Activated naive CD4-positive, alpha-beta T cell (primary cell): ENCODE measurements at places on chromosomes 7 and 10.
A peak's percentile ranks its signal among the peaks of the same experiment; 100 is the strongest.

GRCh38 chr7:11579141-11579540 is 252.9 kb downstream of the THSD7A start:
- no peak for DNase-seq

DNA sequence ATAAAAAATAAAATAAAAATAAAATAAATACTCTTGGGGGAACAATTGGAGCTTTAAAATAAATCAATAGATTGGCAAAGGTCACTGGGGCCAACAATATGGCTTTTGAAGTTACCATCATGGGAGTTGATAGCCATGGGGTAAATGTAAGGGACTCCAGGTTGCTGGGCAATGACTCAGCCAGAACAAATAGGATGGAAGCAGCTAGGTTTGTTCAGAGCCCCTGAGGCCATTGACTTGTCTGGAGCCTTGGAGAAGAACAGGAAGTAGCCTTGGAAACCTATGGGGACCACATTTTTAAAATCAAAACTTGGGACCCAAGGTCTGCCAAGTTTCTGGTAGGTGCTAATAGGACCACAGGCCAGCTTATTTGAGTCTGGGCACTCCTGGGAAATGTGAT is 20.2 kb upstream of the FRA10AC1 start:
- DNase-seq: no peak

DNA sequence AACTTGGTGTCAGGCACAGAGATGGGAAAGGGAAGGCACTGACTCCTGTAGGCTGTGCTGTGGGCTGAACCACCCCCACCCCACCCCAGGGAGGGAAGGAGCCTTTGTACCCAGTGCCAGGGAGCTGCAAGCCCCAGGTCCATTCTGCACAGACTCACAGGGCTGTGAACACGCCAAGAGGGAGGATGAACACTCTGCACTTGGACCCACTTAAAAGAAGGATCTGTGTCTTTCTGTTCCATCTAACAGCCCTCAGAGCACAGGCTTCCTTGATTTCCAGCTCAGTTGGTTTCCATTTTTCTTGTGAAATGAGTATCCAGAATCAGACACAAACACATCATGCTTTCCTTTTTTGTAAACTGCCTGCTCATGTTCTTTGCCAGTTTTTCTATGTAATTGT is 84.9 kb downstream of the GRB10 start:
- DNase-seq: no peak

DNA sequence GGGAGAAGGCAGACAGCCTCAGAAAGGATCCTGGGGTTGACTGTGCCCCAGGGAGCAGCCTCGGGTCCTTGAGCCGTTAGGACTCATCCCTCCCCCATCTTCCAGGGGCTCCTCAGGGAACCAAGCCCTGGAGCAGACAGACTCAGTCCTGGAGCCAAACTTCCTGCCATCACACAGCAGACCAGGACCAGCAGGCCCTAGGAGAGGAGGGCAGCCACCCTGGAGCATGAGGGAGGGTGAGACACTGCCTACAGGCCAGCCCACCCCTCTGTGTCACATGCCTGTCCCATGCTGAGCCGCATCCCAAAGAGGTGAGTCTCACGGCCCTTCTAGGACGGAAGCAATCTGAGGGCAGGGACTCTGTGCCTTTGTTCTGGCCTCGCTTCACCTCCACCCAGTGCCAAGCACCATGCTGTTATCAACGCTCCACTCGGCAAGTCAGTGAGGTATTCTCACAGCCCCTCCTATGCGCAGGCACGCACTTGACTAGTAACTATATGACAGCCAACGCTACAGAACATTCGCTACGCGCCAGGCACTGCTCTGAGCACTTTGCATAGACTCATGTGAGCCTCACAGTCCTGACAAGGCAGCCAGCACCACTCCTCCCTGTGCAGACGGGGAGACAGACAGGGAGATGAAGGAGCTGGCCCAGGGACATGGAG is 19.1 kb downstream of the MAD1L1 start:
- DNase-seq: no peak

GRCh38 chr7:157828190-157828589 is 491.4 kb downstream of the DNAJB6 start:
- DNase-seq: no peak

DNA sequence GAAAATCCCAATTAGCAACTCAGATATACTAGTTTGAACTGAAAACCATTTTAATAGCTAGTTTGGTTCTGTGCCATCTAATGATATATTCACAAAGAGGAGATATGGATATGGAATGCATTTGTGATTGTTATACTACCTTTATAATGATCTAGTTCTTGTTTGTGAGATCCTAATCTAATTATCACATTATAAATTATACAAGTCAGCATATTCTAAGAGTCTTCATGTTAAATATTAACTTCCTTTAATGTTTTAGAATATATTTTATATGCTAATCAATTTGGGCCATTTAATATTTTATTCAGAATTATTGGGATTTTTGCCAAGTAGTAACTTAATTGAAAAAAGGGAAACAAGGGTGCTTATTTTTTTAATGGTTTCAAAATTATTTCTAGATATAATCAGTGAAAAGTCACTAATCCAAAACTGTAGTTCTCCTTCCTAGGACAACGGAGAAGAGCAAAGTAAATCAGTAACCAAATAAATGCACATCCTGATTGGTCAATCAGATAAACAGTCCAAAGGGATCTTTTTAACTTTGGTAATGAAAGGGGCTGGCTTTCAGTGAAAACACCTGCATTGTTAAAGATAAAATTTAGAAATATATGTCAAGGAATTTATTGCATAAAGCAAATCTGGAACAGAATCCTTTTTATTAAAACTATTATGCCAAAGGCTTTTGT is 173.9 kb upstream of the MEOX2 start:
- no peak for DNase-seq

GRCh38 chr10:33556620-33557019 is 222.2 kb upstream of the NRP1 start:
- DNase-seq: no peak

- DNase-seq: no peak
Measured at GRCh38 chr10:5466451-5467206, 32.7 kb downstream of the CALML5 start.

DNA sequence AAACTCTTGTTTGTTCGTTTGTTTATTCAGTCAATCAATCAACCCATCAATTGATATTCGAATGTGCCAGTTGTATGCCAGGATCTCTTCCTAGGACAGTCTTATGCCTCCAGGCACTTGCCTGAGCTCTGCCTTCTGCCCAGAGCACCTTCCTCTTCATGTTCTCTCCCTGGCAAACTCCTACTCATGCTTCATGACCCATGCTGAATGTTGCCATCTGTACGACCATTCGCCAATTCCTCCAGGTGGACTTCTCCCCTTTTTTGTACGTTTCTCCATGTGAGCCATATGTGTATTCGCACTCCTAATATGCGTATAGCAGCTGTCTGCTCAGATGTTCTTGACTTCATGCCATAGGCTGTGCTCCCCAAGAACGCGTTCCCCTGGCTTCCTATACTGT is 142.7 kb downstream of the C10orf105 start:
- no peak for DNase-seq

DNA sequence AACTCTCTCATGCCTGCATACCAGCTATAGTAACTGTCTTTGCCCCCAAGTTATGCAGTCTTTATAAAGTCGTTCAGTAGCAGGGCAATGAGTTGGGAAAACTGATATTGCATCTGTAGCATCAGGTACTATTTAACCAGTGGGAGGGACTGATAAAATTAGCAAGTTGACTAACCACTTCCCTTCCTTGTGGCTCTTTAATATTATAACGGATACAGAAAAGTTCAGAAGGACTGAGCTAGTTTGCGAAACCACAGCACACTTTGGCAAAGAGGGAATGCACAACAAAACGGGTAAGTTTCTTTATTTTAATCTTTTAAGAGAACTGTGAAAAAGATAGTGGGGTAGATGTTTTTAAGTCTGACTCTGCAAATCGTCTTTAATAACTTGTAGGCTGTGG is 205.3 kb upstream of the HDAC9 start:
- DNase-seq: no peak

DNA sequence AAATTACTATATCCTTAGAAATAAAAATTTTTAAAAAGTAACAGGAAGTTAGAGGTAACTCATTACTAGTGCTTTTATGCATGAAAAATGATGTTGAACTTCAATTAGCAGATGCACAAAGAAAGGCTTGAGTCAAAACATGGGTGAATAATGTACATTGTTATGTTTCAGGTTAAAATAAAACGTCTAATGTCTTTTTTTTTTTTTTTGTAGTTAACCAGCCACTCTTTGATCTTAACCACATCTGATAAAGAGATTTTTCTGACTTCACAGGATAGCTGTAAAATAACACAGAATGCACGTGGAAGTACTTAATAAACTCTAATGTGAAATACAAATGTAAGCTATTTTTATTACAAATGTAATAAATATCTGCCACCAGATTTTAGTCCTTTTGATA is 61.7 kb downstream of the GSAP start:
- DNase-seq: no peak

- DNase-seq: peak; percentile 83
Measured at GRCh38 chr10:133329491-133330202, 7.0 kb downstream of the CALY start.

DNA sequence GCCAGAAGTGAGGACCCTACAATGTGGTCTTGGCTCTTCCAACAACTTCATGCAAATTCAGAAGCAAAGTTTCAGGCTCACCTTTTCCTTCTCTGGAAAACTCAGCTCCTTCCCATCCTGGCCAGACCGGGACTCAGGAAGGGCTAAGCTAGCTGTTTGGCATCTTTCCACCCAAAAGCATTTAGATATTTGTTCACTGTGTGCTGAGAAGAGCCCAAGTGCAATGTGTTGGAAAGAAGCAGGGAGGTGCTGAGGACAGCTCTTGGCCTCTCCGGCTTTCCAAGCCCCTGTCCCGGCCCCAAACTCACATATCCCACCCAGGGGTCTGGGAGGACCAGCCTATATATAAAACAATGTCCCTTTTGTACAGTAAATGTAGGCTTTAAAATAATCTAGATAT is 44.5 kb downstream of the MKI67 start:
- no peak for DNase-seq

- no peak for DNase-seq
Measured at GRCh38 chr10:127012769-127013152, 107.5 kb downstream of the DOCK1 start.

DNA sequence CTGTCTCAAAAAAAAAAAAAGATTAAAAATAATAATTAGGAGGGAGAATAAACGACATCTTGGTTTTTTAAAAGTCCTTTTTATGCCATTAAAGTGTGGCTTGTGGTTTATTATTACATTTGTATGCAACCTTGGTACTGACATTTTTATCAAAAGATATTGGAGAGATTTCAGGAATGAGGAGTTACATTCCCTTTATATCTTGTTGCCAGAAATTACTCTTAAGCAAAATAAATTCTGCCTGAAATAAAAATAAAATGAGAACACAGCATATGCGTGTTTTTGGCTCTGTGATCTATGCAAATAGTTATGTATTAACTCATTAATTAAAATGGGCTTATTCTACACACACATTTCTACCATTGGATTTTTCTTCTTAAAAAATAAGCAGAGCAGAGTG is 202.4 kb downstream of the BICC1 start:
- DNase-seq: no peak

GRCh38 chr7:17131060-17131345 is 167.4 kb upstream of the AHR start:
- DNase-seq: no peak

DNA sequence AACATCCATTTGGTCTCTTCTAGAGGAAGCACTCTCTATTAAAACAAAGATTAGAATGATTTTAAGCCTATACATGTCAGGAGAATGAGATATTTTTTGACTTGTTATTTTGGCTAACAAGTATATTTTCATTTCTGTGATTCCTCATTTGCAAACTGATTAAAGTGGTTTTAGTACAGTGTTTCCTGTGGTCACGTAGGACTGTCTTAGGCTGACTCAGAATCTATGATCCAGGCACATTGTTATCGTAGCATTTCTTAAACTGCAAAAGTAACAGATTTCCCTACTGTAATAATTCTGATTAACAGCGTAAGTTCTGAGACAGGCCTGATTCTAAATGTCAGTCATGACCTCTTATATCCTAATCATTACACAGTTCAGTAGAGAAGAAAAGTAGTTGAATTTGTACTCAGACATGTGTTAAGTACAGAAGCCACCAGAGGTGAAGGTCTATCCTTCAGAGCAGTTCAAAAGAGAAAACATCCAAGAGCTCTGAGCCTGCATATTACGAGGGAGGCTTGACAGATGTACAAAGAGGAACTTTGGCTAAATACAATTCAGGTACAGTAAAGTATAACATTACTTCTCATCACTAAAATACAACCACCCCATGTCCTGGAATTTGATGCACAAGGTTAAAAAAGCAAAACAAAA is 124.1 kb upstream of the TEX47 start:
- DNase-seq: no peak

DNA sequence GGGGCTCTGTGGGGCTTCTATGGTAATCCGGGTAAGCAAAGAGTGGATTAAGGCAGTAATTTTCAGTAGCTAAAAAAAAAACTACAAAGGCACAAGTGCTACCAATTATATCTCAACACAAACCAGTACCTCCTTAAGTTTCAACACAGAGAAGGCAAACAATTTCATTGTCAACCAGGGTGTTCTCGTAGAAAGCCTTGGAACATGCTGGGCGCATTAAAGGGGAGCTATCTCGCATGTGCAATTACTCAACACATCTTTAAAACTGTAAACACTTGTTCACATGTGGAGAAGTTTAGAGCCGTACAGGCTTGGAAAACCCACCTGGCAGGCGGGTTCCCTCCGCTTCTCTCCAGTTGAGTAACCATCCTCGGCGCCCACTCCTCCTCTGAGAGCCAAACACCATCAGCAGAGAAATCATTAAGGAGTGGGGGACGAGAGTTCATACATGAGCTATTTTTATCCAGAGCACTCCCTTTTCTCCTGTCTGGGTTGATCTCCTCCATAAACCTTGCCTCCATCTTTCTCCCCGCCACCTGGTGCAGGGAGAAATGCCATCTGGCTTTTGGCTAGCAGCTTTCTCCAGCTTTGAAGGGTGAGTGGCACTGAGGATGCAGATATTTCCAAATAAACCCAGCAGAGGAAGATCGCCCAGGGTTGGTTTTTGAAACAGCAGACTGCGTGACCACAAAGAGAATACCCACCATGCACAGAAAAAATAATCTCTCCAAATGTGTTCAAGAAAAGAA is 287.1 kb downstream of the WDR11 start:
- no peak for DNase-seq
